ENCODE measurements at places on chromosomes 5 and 9.

GRCh38 chr5:31607546-31607945, 31.4 kb upstream of the PDZD2 start:
- DNase-seq: no peak

DNA sequence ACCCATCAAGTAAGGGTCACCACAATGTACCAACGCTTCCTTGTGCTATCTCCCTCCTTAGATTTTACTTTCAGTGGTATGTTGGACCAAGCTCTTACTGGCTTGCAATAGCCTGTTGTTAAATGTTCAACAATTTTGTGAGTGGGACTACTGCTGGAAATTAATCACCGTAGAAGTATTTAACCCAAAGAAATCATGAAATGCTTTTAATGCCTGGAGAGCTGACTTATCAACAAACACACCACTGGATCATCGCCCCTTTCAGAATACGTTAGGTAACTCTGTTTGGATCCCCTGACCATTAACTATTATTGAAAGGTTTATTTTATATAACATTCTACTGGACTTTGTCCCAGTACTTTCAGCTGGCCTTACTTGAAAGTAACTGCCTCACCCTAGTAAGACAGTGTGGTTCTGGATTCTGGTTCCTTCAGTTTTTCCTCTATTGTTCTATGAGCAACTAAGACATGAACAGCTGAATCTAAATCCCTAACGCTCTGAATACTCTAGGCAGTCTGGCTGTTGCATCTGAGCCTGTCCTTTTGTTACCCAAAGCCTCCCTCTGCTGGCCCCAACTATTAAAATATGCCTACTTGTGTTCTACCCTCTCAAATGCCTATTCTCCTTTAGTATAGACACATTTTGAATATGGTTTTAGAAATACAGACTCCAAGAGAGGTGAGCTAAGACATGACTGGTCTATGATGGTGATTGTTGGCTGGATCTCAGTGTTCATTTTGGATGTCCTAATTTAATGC, 1203.4 kb upstream of the DMAC1 start:
- DNase-seq: no peak

DNA sequence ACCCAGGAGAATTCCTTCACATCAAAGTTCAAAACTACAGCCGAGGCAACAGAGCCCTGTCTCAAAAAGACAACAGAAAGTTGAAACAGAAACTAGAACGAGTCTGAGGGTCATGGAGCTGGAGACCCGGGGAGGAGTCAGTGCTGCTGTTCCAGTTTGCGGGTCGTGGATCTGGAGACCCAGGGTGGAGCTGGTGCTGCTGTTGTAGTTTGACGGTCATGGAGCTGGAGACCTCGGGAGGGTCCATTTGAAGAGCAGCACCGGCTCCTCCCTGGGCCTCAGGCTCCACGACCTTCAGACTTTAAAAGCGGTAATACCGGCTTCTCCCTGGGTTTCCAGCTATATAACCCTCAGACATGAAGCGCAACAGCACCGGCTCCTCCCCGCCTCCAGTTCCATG, 13.0 kb upstream of the LCN15 start:
- no peak for DNase-seq

DNA sequence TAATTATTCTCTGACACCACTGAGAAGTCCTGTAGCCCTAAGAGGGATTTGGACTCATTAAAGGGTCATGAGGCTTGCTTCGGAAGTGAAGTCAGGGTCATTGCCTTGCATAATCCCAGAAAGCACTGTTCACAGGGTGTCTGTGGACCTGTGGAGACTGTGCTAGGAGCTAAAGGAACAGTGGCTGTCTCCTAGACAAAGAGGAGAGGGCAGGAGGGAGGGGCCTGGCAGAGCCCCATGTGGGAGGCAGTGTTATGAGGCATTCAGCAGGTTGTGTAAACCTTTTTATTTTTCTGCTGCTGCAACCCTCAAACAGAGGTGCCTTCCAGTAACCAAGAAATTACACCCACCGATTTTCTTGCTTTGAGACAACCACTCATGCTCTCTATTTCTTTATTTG, 3.3 kb downstream of the TMEM174 start:
- DNase-seq: no peak

DNA sequence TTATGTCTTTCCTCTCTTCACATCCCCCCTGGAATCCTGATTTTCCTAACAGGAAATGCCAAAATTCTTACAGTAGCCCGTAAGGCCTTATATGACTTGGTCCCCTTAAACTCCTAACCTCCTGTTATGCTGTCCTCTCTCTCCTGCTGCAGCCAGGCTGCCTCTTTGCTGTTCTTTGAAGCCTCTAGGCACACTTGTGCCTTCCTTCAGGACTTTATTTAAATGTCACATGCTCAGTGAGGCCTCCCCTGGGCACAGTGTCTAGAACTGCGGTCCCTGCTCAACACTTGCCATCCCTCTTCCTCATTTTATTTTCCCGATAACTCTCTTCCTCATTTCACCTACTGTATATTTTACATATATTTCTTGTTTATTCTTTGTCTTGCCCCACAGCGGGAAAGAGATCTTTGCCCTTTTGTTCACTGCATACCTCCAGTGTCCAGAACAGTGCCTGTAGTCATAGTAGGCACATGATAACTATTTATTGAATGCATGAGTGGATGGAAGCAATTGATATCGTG, 5.5 kb upstream of the SHB start:
- DNase-seq: no peak

- no peak for DNase-seq
These were observed 288.8 kb downstream of the GLIS3 start for GRCh38 chr9:4011054-4011453.

DNA sequence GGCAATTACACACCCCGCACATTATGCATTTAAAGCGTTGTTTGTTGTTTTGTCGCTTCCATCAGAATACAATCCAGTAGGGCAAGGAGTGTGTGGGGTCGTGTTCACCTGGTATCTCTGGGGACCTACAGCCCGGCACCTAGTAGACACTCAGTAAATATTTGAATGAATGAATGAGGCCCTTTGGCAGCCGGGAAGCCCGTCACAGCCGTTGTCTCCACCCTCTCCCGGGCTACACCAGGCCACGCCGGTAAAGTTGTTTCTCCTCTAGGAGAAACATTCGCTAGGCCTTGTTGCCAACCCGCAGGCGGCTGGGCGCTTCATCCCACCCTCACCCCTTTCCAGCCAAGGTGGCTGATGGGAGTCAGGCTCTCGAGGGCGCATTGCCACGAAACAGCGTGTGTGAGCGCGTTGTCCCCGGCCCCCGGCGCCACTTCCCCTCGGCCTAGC, 876 bp upstream of the JAK2 start:
- no peak for DNase-seq

- DNase-seq: peak; percentile 31
These were observed 30.2 kb upstream of the NRG2 start for GRCh38 chr5:140073296-140073695.

- DNase-seq: no peak
These were observed 53.3 kb upstream of the IFNE start for GRCh38 chr9:21535396-21535795.

DNA sequence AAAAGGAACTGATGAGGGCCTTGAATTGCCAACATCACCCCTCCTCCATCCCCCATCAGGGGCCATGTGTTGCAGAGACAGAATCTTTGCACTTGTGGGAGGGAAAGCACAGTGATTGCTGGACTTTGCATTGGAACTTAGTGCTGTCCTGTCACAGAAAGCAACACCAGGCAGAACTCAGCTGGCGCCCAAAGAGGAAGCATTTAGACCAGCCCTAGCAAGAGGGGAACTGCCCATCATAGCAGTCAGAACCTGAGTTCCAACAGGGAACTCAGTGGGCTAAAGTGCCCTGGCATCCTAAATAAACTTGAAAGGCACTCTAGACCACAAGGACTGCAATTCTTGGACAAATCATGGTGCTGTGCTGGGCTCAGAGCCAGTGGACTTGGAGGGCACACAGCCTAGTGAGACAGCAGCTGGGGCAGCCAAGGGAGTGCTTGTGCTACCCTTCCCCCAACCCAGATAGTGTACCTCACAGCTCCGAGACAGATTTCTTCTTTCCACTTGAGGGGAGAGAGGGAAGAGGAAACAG, 128.1 kb downstream of the ACTL7B start:
- no peak for DNase-seq

- no peak for DNase-seq
These were observed 700.6 kb downstream of the SEMA5A start for GRCh38 chr5:8845296-8845695.

- no peak for DNase-seq
These were observed 684 bp upstream of the SLC6A19 start for GRCh38 chr5:1200495-1201326.

DNA sequence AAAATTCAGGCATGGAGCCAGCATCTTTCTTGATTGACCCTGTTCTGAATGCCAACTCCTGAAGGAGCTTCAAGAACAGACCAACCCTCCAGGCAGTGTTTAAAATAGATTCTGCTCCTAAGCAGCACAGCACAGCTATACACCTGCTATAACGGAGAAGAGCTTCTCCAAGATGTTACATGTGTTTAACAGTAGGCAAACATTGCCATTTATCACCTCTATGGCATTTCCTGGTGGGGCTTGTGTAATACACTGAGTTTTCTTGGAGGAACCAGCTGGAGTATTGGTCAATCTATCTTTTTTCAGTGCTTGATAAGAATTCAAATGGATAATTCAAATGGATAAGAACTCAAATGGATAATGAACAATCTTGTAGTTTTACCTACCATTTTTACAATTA, 615.1 kb downstream of the CDH12 start:
- DNase-seq: no peak

- DNase-seq: no peak
These were observed 153.0 kb upstream of the COL5A1 start for GRCh38 chr9:134488331-134489280.

DNA sequence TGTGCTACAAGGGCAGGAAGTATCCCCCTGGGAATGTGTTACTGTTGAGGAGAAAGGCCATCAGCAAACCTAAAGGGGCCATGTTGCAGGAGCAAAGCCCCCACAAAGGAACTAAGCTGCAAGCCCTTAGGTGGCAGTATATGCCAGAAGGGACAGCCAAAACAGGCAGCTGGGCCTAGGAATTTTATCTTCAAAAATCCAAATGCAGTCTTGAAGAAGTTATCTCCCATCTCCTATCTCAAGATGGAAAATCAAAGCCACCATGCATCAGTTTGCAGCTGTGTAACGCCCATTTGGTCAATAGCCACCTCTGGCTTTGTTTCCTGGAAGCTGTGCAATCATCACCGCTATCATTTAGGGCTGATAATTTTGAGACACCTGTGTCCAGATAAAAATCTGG, 400.3 kb downstream of the ARHGEF28 start:
- DNase-seq: no peak

GRCh38 chr5:148386041-148386440, 2.3 kb downstream of the FBXO38 start:
- DNase-seq: no peak

All from central memory CD4-positive, alpha-beta T cell (primary cell).